ENCODE measurements at places on chromosomes 12 and 14.

DNA sequence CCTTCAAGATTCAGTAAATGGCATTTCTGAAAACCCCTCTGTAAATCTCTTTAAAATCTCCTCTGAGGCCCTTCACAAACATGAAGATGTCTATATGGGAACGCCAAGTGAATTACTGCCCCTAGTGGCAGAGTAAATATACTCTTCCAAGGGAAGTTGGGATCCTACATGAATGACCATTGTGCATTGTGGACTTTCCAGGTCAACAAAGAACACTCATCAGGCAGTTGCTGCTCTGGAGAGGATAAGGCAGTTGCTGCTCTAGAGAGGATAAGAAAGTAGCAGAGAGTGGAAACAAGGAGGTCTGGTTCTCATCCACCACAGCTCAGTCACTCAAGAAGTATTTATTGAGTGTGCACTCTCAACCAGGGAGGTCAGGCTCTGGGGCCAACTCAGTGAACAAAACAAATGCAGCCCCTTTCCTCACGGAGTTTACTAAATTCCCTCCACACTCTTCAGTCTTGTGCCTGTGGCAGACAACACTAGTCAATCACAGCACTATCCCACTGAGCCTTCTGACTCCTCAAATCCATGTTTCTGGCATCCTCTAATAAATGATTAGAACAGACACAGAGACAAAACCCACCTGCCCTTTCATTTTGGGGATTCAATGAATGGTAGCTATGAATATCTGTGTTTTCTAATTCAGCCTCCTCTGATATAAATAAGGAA lies 52.9 kb downstream of the SVOP start:
- DNase-seq, result no peak

DNA sequence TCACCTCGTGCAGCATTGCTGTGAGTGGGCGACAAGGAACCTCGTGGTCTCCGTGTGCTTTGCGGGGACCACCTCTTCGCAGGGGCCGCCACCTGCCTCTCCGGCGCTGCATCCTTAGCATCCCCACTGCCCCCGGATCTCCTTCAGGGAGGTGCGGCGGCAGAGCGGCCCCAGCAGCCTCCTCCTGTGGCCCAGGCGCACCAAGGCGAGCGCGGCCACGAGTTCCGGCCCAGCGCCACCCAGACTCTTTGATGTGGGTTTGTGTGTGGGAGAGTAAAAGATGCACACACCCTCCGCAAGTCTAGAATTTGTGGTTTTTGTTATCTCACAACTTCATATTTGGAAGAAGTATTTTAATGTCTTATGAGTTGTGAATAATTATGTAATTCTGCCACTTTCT lies 118.8 kb upstream of the DIO3 start:
- DNase-seq, result peak; percentile 77

DNA sequence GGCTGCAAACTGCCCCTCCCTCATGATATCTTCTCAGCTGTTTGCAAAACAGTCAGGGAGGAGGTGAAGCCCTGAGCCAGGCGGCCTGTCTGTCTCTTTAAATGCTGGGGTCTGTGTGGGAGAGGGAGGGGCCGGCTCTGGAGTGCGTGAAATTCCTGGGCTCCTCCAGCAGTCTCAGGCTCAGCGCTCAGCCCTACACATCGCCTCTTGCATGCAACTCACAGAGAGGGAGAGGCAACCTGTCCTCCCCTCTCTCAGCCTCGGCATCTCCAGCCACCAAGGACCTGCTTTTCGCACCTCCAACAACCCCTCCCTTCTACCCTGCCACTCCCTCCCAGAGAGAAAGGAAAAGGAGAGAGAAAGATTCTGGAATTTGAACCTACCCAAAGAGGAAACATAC lies at the start of gene NRXN3:
Gene NRXN3 (plus strand): TSS at position 171 of the 400 bp plus-strand sequence. CDS start 72,721 bp downstream, outside the sequence.
- no peak for DNase-seq

DNA sequence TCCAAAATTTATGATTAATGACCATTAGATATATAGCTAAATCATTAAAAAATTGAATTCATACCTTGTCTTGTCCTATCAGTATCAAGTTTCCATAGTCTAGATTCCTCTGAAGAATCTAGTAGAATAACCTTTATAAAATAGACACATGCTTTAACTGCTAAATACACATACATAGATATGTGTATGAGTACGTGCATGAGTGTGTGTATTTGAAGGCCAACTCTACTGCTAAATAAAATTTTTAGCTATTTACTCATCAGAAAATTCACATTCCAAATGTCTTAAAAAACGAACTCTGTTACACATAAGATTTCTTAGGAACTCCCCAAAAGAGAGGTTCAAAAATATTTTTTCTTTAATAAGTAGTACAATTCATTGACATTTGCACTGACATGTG lies 233.0 kb downstream of the SSPN start:
- no peak for DNase-seq

GRCh38 chr12:100164153-100164704 lies 21.6 kb upstream of the BLTP3B start:
- DNase-seq, result no peak

DNA sequence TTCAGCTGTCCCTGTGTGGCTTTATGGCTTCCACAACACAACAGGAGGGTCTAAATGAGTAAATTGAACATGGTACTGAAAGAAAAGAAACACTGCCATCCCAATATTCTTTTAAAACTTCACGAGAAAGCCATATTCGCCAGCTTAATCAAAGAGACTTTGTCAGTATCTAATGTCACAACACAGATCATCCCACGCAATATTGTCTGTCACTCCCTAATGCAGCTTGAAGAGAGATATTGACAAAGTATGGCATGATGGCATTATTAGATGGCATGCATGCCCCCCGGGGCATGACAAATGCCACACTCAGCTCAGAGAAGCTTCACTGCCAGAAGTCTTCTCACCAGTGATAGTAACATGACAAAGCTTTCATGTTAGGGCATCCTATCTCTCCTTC lies 197.8 kb downstream of the TTC8 start:
- DNase-seq, result no peak

GRCh38 chr12:55320201-55320600 lies 6.1 kb downstream of the OR6C1 start:
- no peak for DNase-seq

GRCh38 chr12:10615532-10615931 lies 2.1 kb upstream of the MAGOHB start:
- DNase-seq, result peak; percentile 13

DNA sequence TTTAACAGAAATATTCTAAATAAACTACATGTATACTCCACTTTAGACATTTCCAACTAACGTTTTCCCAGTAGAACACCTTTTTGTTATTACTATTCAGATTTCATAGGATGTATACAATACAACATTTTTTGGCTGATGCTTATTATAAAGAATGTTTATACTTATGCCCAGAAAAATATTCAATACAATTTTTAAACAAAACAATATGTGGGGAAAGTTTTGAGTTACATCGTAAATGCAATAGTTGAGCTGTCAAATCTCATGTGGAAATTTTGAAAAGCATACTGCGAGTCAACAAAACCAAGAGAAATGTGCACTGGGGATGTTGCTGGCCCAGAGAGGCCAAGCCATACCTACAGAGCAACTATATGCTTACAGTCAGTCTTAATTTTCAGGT lies 18.2 kb upstream of the MON2 start:
- DNase-seq, result no peak

DNA sequence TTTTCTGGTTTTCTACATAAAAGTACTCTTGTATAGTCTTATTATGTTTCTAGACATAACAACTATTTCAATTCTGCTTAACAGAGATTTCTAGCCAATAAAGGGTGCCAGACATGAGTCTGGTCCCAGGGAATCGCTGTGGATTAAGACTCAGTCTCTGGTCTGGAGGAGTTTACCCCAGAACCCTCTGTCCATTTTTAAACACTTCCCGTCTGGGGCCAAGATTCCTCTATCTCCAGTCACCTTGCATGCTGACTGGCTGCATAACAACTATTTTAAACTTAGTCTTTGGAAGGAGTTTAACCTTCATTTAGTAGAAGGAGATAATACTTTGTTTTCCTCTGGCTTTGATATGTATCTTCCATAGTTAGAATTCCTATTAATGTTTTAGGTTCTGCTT lies 163.1 kb upstream of the IFNG-AS1 start:
- no peak for DNase-seq

GRCh38 chr14:97594306-97594705 lies 797.1 kb downstream of the VRK1 start:
- DNase-seq, result no peak

DNA sequence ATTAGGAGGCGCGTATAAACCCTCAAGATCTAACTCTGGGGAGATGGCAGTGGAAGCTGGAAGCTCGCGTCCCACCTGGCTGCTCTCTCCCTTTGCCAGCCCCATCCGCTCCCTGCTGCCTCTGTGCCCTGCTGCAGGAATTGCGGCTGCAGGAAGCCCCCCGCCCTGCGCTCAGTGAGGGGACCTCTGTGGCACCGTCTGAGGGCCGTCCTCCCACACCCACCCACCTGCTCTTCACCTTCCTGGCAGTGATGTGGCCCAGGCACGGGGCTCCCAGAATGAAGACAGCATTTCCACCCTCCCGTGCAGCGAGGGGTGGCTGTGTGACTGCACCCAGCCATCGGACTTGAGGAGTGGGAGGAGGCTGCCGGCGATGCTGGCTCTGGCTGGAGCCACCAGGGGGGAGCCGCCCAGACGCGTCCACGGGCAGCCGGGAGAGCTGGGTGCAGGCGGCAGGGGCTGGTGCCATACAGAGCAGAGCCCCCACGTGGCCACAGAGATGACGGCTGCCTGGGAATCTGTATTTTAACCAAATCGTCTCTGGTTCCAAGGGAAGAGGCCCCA lies 28.3 kb upstream of the GALNT9 start:
- DNase-seq, result no peak

DNA sequence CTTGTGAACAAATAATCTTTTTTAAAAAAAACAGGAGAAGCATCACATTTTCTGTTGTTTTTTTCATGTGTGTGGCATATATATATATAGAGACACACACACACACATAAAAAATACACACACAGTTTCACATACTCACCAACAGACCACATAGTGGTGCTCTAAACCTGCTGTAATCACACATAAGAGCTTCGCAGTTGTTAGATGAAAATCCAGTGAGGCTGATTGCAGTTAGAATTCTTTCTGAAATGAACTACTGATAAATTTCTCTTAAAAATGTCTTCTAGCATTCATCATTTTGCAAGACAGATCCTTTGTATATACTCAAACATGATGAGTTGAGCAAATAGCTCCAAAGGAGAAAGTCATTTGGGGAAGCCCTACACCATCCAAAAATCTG lies 434.3 kb upstream of the STXBP6 start:
- no peak for DNase-seq

DNA sequence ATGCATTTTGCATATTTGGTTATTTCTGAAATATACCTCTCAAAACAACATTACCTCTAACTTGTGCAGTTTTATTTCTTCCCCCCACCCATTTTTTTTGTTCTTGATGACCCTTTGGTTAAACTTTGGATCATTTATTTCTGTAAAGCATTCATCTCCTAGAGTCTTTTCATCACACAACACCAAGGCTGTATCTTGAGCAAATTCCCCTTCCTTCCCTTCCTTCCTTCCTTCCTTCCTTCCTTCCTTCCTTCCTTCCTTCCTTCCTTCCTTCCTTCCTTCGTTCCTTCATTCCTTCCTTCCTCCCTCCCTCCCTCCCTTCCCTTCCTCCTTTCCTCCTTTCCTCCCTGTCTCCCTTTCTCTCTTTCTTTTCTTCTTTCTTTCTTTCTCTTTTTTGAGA lies 43.8 kb upstream of the PPP1R12A start:
- no peak for DNase-seq

- peak; percentile 87 for DNase-seq
Observed at GRCh38 chr12:7937833-7938506, 2.0 kb upstream of the SLC2A3 start.

GRCh38 chr12:111298582-111299436 lies 70.1 kb downstream of the PHETA1 start:
- peak; percentile 55 for DNase-seq

GRCh38 chr14:99544991-99545390 lies 59.0 kb downstream of the CCDC85C start:
- no peak for DNase-seq

DNA sequence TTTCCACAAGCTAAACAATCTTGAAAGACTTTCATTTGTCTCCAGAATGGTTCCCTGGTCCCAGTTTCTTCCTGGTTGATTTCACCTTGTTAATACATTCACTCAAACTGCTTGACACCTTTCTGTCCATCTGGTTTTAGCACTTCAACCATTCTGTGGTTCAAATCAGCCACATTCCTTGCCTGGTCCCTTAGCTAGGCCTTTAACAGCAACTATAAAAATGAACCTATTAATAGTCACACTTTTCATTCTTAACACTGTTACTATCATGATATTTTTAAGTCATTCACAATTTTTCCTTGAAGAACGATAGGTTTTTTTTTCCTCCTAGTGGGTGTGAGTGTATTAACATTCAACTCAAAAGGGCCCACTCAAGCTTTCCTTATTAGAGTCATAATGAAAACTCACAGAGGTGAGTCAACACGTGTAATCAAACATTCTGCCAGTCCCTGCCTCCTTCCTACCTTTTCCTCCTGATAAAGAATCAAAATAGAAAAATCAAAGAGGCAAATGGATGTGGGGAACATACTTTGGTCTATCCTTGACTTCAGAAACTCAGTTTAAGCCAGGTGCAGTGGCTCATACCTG lies 34.4 kb upstream of the CCNT1 start:
- DNase-seq, result peak; percentile 65

DNA sequence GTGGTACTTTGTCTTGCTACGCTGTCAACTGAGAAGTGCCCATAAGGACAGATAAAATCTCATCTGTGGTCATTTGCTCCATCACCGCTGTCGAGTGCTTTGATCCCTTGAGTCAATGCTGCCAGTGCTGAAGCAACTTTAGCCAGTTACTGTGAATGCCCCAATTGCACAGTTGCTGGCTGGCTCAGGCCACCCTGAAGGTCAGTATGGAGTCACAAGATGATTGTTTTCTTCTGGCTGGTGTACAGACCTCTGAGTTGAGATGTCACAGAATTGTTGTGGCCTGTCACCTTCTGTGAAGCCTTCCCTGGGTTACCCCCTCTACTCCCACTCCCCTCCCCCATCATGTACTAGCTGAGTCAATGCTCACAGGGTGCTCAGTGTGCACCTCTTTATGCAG lies 92.9 kb downstream of the PELI2 start:
- DNase-seq, result no peak

GRCh38 chr12:45705404-45705803 lies 24.1 kb upstream of the ARID2 start:
- DNase-seq, result no peak

DNA sequence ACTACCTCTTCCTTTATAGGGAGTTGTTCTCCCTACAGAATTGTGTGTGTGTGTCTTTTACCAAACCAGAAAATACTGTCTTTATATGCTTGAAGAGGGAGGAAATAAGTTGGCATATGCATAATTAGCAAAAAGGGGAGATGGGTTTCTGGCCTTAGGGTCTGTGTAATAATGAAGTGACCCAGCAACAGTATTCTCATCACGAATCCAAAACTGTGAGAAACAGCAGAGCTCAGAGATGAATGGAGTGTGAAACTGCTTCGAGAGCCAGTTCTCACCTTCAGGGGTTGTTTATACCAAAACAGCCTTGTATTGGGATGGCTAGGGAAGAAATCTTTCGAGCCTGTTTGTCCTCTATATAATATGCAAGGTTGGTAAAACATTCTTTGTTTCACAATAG lies 227.5 kb downstream of the MON2 start:
- DNase-seq, result no peak

- no peak for DNase-seq
Observed at GRCh38 chr12:61999311-61999710, 260.9 kb upstream of the USP15 start.

Measured in activated CD4-positive, alpha-beta T cell treated with anti-CD3 and anti-CD28 coated beads, Interleukin-10, Interleukin-2, amounts not matched to agents 100 ng/mL and 50 ng/mL, durations not matched to agents 16 hours and 8 hours (primary cell).